Fibroblast of upper back skin (primary cell): ENCODE measurements at places on chromosomes 6 and 20.

DNA sequence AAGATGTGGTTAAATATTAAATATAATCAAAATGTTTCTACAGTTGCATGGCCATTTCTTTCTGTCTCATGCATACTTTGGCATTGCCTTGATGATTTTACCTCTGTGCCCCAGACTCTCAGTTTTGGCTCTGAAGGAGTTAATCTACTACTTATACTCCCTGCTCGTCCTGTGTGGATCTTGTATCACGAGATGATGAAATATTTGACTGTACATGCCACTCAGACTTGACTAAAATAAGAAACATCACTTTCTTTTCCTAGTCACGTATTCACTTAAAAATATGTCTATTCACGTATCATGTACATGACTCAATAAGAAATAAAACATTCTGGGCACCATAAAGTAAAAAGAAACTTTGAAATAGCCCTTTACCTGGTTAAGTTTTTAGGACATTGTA, 397.7 kb downstream of the RFPL4B start:
- DNase-seq: peak; percentile 48

- DNase-seq: peak; percentile 79
These were observed 83.7 kb upstream of the ZNF322 start for GRCh38 chr6:26743157-26743821.

DNA sequence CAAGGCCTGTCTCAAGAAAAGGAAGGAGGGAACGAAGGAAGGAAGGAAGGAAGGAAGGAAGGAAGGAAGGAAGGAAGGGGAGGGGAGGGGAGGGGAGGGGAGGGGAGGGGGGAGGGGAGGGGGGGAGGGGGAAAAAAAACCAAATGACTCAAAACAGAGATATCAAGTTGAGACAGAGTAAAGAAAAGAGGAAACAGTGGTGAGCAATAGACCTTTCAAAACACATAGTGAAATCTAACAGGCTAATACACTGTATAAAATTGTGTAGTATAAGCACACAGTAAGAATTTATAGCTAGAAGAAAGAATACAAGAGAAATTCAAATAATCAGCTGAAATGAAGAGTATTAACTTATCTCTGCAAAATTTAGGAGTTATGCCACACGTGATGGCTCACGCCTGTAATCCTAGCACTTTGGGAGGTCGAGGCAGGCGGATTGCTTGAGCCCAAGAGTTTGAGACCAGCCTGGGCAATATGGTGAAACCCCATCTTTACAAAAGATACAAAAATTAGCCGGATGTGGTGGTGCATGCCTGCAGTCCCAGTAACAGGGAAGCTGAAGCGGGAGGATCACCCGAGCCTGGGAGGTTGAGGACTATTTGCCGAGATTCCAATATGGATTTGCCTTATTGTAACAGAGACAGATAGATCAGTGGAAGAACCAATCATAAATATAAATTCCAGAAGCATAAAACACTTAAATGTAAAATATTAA, 123.2 kb downstream of the PRND start:
- DNase-seq: no peak

DNA sequence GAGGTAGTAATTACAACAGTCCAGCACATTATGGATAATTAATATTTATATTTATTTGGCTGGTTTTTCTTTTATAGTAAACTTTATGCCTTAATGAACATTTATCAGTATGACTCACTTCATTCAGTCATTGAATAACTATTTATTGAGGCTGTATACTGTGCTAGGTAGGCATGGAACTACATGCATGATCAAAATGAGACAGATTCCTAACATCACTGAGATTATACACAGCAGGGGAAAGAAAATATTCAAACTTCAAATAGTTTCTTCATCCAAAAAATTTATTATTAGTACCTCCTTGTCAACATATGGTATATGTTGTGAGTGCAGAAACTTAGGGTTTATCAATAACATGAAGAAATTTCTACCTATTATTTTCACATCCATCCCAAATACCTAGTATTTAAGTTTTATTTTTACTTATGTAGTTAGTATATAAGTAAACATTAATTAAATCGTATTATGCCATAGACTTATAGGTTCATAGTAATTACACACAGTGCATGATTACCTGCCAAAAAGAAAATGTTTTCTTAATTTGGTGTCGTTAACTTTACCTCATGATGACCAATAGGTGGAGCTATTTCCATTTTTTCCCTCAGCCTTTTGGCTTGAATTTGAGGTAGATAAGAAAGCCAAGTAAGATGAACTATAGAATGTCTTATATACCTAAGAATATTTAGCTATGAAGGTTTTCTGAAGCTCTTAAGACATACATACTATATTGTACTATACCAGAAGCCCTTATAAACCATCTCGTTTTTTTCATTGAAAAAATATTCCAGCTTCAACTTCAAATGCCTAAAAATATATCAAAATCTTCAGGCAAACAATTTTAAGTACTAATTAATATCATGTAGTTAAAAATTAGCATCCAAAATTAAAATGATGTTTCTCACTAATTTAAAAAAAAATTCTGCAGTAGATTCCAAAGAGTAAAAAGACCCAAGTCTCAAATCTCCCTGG, 12.5 kb upstream of the TMEM30A start:
- peak; percentile 72 for DNase-seq

DNA sequence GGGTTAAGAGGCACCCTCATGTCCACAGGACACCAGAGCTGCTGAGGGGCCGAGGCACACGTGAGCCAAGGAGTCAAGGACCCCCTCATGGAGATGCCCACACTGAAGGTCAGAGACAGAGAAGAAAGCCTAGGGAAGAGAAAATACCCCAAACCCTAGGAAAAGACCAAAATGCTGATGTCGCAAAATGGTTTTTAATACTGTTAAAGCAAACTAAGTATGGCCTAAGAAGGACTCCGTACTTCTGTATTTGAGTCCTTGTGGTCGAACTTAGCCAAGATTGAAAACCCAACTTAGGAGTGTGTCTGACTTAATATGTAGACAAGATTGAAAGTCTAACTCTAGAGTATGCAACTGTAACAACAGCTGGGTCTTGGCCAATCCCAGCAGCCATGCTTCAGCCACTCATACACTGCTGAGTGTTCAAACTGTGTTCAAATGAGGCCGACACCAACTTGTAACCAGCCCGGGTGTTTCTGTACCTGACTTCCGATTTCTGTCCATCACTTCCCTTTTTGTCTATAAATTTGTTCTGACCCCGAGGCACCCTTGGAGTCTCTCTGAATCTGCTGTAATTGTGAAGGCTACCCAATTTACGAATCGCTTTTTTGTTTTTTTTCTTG, 92.6 kb upstream of the AGPAT4 start:
- DNase-seq: no peak

GRCh38 chr6:166949528-166950442, 6.6 kb downstream of the RNASET2 start:
- no peak for DNase-seq

- no peak for DNase-seq
These were observed 325.7 kb upstream of the BTBD3 start for GRCh38 chr20:11591965-11592364.

GRCh38 chr20:32957459-32957858, 46.8 kb downstream of the SUN5 start:
- DNase-seq: no peak

GRCh38 chr20:32941155-32941885, 62.9 kb downstream of the SUN5 start:
- DNase-seq: peak; percentile 8

DNA sequence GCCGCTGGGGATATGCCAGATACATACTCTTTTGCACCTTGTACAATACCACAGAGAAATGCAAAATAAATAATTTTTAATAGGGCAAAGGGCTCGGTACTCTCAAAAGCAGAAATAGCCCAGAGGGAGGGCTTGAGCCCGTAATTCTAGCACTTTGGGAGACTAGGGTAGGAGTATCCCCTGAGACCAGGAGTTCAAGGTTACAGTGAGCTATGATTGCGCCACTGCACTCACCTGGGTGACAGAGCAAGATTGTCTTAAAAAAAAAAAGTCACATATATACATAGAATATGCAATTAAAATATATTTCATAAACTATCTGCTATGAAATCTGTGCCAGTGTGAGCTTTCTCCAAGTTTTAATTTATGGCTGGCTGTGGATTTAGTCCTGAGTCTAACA, 818 bp upstream of the TRMT11 start:
- DNase-seq: no peak

GRCh38 chr6:33411632-33412005, 805 bp downstream of the PHF1 start:
- no peak for DNase-seq

DNA sequence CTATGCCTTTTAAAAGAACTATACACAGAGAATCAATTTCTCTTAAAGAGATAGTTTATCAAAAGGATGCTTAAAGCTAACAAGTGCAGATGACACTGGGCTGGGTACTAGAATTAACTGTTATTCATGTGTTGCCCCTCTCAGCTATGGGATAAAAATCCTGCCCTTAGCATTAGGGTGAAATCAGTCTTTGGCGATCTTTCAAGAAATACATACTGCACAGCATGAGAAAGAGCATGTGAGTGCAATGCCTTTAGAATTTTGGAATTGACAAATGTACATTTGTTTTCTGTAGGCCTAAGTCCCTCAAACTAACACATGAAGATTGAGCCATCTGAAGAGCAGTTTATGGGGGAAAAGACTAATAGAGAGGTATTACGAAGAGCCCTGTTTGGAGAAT, 115.4 kb downstream of the ZFP64 start:
- peak; percentile 45 for DNase-seq

DNA sequence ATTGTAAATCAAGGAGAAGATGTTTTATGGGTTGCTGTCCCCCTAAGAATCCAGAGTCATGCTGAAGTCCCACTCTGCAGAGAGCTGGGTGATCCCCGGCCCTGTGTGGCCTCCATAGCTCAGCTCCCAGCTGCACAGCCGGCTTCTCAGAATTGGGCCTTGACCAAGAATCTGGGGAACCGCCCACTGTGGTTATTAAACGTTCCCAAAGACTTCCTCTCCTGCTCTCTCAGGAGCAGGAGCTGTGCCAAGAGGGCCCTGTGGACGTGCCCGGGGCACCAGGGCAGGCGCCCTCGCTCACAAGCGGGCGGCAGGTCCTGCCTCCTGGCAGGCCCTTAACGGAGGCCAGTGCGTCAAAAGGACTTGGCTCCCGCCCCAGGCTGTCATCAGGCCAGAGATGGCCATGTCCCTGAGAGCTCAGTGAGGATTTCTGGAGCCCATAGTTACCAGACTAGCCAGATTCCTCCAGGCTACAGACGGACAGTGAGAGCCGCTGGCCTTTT, 30.4 kb downstream of the ZC3H12D start:
- DNase-seq: peak; percentile 89

- DNase-seq: peak; percentile 17
These were observed 16.9 kb upstream of the APMAP start for GRCh38 chr20:25009218-25010145.

- no peak for DNase-seq
These were observed 7.5 kb upstream of the RREB1 start for GRCh38 chr6:7100072-7100752.

- DNase-seq: no peak
These were observed 141.0 kb upstream of the COL21A1 start for GRCh38 chr6:56388415-56388755.

DNA sequence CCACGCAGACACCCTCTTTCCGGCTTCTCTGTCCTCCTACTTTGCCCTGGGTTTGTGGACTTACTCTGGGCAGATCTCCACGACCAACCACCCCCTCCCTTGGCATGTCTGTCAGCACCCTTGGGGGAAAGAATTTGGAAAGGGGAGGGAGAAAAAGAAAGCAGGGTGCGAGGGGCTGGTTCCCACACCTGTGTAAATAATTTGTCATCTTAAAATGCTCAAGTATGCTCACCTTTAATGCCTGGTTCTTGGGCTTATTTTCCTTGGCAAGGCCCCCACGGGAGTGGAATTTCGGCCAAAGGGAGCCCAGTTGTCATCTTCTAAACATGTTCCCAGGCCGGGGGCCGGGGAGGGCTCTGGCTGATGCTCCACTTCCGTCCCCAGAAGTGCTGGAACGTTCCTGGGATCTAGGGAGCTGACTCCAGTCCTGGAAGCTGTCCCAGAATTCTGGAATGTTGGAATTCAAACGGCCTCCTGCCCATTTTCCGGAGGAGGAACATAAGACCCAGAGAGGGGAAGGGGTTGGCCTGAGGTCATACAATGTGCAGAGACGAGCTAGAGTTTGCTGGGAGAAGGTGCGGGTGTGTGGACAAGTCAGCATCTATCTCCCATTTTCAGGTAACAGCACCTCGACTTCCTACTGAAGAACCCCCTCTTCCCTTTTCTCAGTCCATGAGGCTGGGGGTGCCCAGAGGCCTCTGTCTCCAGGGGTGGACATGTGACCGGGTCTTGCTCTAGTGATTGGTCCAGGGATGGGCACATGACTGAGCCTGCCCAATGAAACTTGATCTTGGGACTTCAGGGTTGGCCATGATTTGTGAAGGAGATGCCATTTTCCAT, 122.3 kb downstream of the CEBPB start:
- peak; percentile 95 for DNase-seq

- DNase-seq: peak; percentile 80
These were observed 42.6 kb downstream of the NCOA3 start for GRCh38 chr20:47544240-47544639.

DNA sequence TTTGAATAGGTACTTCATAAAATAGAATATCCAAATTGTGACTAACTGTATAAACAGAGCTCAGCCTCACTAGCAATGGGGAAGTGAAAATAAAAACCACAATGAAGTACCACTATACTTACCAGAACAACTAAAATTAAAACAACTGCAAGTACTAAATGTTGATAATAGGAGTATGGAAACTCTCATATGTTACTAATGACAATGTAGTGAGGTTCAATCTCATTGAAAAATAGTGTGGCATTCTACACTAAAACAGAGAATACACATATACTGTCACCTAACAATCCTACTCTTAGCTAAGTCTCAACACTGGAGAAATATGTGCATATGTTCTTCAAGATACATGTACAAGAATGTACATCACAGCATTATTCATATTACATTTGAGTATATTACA, 132.0 kb upstream of the CARMIL1 start:
- DNase-seq: no peak

GRCh38 chr6:36273802-36274514, 4.1 kb downstream of the PNPLA1 start:
- no peak for DNase-seq

- no peak for DNase-seq
These were observed 18.4 kb downstream of the THBS2 start for GRCh38 chr6:169235286-169235685.

- DNase-seq: peak; percentile 86
These were observed 54.4 kb downstream of the DTNBP1 start for GRCh38 chr6:15608396-15608795.

GRCh38 chr6:12572896-12573827, 143.4 kb upstream of the PHACTR1 start:
- peak; percentile 96 for DNase-seq

DNA sequence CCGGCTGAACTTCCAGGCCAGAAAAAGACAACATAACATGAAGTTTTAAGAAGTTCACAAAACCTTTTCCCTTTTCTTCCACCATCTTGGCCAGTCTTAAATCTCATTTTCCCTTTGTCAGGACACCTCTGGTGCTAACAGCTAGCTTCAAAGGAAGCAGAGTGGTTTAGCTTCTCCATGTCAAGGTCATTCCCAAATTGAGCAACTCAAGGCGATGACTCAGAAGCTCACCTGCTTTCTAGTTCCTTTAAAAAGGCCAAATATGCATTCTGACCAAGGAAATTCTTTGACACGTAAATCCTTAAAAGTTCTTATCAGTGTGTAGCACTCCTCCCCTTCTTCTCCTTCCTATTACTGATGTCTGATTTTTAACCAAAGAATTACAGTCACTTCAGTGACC, 69.6 kb upstream of the VGLL2 start:
- no peak for DNase-seq

- DNase-seq: no peak
These were observed 482.0 kb upstream of the CHD6 start for GRCh38 chr20:42100137-42100704.

GRCh38 chr20:10947726-10948125, 273.9 kb upstream of the JAG1 start:
- DNase-seq: no peak
